ENCODE measurements at places on chromosomes 4 and X. TPM values are rescaled to one million over a fixed set of nuclear protein-coding genes. Genes with fewer than 3 reads are reported as not detected.

RNF212 gene
- total RNA-seq = not detected

DNA sequence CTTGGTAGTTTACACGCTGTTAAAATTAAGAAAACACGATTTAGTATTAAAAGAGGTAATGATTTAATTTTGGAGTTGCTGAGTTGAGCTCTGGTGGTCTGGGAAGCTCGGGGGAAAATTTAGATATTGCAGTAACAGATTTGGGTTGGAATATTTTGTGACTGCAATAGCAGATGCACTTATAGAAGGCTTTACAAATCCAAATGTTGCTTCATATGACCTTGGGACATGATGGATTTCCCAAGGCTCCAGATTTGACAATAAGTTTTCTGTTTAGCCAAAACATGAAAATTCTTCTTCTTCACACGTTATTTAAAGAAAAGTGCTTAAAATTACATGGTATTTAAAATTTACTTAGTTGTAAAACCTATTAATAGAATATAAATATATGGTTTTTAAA, 302.0 kb downstream of the SPRY1 start:
- DNase-seq = no peak

PCSK1N gene
- 0.36 TPM for total RNA-seq

YY2 gene
- 2.2 TPM for total RNA-seq

All from K562 (cell line).